A172 (cell line): ENCODE measurements at places on chromosomes 2 and 18. TPM values are rescaled to one million over a fixed set of nuclear protein-coding genes. Genes with fewer than 3 reads are reported as not detected.

The IL36A gene
- not detected in 2 replicates for total RNA-seq

DNA sequence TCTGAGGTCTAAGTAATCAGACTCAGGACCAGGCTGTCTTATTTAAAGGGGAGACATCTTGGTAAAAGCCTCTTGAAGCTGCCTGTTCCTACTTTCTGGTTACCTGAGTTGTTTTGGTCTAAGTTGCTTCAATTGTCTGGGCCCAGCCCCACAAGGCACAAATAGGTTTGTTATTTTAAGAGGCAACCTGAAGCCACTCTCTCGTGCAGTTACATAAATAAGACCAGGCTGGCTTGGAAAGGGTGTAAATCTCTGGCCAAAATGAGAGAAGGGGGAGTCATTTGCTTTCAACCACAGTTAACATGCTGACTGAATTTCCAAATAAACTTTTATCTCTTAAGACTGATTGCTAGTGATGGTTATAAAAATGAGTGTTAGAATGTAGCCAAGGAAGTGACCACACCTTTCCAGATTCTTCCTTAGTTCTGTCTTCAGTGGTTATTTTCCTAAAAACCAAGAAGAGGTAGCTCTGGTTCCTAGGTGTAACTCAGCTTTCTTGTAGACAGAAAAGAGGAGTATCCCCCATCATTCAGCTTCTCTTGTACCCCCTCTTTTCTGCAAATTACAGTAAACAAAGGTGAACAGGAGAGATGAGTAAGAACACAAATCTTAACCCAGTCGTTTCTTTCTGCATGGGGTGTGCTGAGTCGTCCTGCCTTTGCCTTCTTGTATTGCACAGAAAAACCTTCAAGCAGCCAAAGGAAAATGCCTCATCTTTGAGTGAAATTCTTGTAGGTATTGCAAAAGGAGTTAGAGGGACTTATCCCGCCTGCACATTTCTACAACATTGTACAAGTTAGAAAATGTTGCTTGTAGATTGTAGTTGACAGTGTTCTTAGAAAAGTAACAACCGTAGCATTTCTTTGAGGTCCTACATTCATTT is 161.5 kb upstream of the NT5C1B start:
- DNase-seq: no peak

DNA sequence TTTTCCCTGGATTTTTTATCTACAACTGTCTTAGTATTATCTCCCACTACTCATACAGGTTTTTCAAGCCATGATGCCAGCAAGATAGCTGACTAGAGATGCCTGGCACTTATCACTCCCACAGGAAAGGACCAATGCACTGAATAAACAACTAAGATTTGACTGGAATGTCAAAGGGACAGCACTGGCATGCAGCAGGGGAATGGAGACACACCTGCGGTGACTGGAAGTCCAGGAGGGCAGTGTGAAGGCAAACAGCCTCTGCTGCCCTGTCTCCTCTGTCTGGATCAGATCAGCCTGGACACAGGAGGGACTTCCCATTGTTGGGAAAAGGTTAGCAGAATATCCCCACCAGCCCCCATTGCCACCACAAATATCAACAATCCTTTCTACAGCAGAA is 85.1 kb downstream of the TMEM237 start:
- no peak for DNase-seq

GRCh38 chr2:156695020-156695419 is 258.8 kb downstream of the GPD2 start:
- DNase-seq: no peak

DNA sequence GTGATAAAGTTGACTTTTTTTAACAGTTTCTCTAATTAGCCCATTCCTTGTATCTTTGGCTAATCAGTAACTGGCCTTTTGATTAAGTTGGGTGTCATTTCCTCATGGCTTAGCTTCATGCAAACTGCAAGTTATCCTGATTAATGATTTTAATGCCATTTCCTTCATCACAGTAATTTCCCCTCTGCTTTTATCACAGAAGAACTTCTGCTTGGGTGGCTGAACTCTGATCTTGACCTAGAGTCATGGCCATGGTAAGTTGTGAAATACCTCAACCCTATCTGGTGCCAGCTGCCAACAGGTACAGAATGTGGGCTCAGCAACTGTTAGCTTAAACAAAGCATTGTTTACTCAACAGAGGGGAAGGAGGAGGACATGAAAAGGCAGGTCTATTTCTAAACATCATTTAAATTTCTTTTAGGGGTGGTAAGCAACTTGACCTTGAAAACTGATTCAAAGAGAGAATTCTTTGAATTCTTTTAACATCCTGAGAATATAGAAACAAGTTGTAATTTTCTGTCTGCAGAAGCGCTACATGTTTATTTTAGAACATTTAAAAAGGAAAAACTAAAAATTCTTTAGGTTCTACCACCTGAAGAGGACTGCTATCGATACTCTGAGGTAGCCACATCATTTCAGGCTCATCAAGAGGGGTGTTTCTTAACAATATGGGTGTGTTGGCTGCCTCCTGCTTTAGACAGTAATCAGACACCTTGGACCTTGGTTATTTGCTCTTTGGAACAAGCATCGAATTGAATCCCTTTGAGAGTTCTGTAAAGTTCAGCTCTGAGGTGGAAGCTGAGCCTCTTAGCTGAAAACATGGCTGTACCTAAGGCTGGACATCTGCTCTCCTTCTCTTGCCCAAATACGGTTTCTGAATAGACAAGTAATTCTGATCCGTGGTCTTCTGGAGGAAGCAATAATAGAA is 39.7 kb downstream of the ANXA4 start:
- DNase-seq: no peak

- no peak for DNase-seq
These were observed 39.1 kb upstream of the FAM124B start for GRCh38 chr2:224440988-224441387.

- DNase-seq: peak; percentile 50
These were observed 188.0 kb downstream of the CDH7 start for GRCh38 chr18:65938592-65939372.

GRCh38 chr2:104690255-104690984 is 163.5 kb upstream of the POU3F3 start:
- DNase-seq: no peak

DNA sequence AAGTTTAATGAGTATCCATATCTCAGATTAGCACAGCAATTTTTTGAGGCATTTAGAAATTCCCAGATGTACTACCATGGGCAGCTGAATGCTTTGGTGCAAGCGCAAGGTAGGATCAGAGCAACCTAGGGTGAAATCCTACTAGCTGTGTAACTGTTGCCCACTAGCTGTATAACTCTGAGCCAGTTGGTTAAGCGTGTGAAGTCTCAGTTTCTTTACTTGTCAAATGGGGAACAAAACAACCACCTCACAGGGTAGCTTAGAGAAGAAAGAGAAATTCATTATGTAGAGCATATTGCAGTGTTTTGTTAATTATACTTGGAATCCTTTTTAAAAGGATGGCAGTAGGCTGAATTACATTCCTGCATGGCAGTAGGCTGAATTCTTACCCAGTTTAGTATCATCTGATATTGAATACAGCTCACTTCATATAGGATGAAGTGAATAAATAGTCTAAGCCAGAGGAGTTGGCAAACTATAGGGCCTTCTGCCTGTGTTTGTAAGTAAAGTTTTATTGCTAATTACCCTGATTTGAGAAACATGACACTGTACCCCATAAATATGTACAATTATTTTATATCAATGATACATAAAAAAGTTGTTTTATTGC is 180.7 kb downstream of the PLCL1 start:
- DNase-seq: no peak

GRCh38 chr2:220051716-220052115 is 424.3 kb downstream of the SLC4A3 start:
- DNase-seq: no peak

The SH3YL1 gene
- total RNA-seq: 21.4 and 22.5 TPM in 2 replicates

GRCh38 chr2:128710729-128711128 is 392.1 kb upstream of the HS6ST1 start:
- DNase-seq: no peak

The BOLL gene
- not detected in 2 replicates for total RNA-seq

GRCh38 chr2:131039908-131040660 is 53.2 kb downstream of the FAM168B start:
- no peak for DNase-seq

The RBM44 gene
- total RNA-seq: 0.45 TPM in 1 of 2 replicates, not detected in the other

DNA sequence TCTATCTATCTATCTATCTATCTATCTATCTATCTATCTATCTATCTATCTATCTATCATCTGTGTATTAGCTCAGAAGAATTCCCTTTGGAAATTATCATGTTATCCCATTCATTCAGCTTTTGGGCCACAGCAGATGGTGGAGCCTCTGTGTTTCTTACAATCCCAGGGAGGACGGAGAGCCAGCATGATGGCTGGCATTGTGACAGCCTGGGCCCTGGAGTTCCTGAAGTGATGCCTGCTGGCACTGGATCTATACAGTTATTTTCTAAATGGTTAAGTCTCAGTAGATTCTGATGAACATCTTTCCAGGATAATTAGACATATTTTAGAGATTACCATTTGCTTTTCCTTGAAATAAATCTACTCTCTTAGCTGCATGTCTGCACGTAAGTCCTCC is 385.4 kb upstream of the NXPH2 start:
- DNase-seq: no peak

GRCh38 chr2:232024457-232024856 is 62.9 kb downstream of the DIS3L2 start:
- no peak for DNase-seq

The HOXD12 gene
- not detected in 2 replicates for total RNA-seq

The KCNF1 gene
- total RNA-seq: 0.14 and 0.71 TPM in 2 replicates

The CYP27A1 gene
- 0.07 TPM in 1 of 2 replicates, not detected in the other for total RNA-seq

The INO80D gene
- 4.2 and 6.2 TPM in 2 replicates for total RNA-seq

The ZC3H8 gene
- 9.0 and 10.5 TPM in 2 replicates for total RNA-seq
